ENCODE measurements at places on chromosomes 3 and 15. TPM values are rescaled to one million over a fixed set of nuclear protein-coding genes. Genes with fewer than 3 reads are reported as not detected.

Gene TPRG1
- 0.56 TPM for total RNA-seq

Gene SPINK8
- total RNA-seq, result not detected

Gene GATM
- 0.56 TPM for total RNA-seq

Gene HESX1
- 0.85 TPM for total RNA-seq

Gene HTR3E
- total RNA-seq, result not detected

Gene IGF2BP2
- total RNA-seq, result 36.1 TPM

Gene VEPH1
- 155 TPM for total RNA-seq

Gene TGM5
- not detected for total RNA-seq

Gene SHC4
- 6.5 TPM for total RNA-seq

Data from regular cardiac myocyte (primary cell).